CD8-positive, alpha-beta memory T cell (primary cell): ENCODE measurements at places on chromosomes 2 and 18. TPM values are rescaled to one million over a fixed set of nuclear protein-coding genes. Genes with fewer than 3 reads are reported as not detected.

The SLC19A3 gene
- total RNA-seq = not detected

- no peak for DNase-seq
Observed at GRCh38 chr2:72527424-72527823, 298.4 kb downstream of the EXOC6B start.

GRCh38 chr2:62999905-63000304 is 50.7 kb upstream of the OTX1 start:
- DNase-seq = no peak

GRCh38 chr2:25349397-25349796 is 7.7 kb upstream of the DNMT3A start:
- DNase-seq = no peak

DNA sequence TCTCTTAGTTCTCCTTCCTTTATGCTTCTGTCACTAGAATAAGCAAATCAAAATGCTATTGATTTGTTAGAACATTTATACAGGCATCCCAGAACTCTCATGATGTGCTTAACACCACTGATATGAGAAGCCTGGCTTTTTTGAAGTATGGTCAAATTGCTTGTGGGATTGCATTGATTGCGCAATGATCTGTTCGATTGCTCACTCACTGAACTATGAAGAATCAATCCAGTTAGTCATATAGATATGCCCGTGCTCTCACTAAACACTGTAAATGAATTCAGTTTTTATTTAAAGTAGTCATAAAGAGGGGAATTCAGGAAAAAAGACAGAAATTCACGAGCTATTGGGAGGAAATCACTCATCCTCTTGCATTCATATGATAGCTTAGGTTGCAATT is 1237.8 kb downstream of the SUCLG1 start:
- no peak for DNase-seq

- no peak for DNase-seq
Observed at GRCh38 chr2:210172219-210172575, 988 bp upstream of the KANSL1L start.

- DNase-seq = no peak
Observed at GRCh38 chr2:120662746-120663145, 72.9 kb upstream of the GLI2 start.

The CPO gene
- total RNA-seq = 0.20 TPM

- DNase-seq = no peak
Observed at GRCh38 chr2:108084311-108084710, 98.0 kb downstream of the SLC5A7 start.

GRCh38 chr2:239954166-239955086 is 70.7 kb downstream of the NDUFA10 start:
- DNase-seq = no peak

The MPP4 gene
- not detected for total RNA-seq

GRCh38 chr2:51013079-51013932 is 18.6 kb downstream of the NRXN1 start:
- no peak for DNase-seq

- no peak for DNase-seq
Observed at GRCh38 chr18:44986933-44987332, 306.2 kb downstream of the SETBP1 start.

The CYP26B1 gene
- not detected for total RNA-seq

The VWA3B gene
- total RNA-seq = not detected

- DNase-seq = no peak
Observed at GRCh38 chr2:202425036-202425435, 48.9 kb downstream of the BMPR2 start.

GRCh38 chr2:8376603-8377410 is 305.0 kb upstream of the ID2 start:
- DNase-seq = no peak

DNA sequence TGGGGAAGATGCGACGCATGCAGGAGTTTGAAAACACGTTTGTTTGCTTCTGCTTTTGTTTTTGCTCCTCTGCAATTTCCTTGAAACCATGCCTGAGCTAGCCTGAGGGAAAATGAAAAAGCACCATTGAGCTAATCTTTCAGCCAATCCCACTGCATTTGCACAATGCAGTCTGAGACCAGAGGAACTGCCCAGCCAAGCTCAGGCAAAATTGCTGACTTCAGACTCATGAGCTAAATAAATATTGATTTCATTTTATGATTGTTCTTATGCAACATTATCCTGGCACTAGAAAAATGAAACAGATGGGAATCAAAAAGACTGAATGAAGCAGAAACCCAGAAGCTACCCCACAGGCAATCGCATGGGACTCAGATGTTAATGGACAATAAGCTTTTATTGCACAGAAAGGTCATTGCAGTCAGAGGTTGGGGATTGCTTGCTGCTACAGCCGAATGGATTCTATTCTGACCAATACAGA is 37.0 kb downstream of the TPRKB start:
- no peak for DNase-seq

- no peak for DNase-seq
Observed at GRCh38 chr2:168439536-168439935, 16.5 kb upstream of the CERS6 start.
